ENCODE measurements at places on chromosomes 12 and 14.

- peak; percentile 13 for DNase-seq
These were observed 1013.8 kb downstream of the DIO2 start for GRCh38 chr14:79197516-79197915.

DNA sequence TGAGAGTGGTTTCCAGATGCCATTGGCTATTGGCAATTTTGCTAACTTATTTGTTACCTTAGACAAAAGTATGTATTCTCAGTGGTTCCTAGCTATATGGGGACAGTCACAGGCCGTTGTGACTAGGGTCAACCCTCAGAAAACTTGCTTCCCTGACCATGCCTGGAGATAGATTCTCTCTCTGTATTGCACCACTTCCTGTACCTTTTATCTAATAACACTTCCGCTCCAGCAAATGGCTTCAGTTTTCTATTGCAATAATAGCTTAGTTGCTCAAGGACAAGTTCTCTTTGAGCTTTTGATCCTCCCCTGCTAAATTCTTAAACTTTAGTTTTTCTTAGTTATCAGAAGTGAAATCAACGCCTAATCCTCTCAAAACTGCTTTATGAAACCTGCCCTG is 338.0 kb downstream of the RMST start:
- DNase-seq: no peak

DNA sequence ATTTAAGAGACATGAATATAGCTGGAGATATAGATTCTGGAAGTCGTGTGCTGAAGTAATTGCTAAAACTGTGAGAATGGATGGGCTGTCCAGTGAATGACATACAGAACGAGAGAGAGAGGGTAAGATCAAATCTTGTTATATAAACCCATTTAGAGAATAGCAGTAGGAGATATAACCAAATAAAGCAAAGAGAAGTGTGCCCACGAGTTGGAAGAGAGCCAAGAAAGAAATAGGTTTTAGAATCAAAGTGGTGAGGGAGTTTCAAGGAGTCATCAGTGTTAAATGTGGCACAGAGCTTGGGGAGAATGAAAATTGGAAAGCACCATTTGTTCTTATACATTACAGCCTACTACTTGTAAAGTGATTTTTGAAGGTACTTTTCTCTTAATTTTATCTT is 19.2 kb downstream of the TOGARAM1 start:
- DNase-seq: no peak

DNA sequence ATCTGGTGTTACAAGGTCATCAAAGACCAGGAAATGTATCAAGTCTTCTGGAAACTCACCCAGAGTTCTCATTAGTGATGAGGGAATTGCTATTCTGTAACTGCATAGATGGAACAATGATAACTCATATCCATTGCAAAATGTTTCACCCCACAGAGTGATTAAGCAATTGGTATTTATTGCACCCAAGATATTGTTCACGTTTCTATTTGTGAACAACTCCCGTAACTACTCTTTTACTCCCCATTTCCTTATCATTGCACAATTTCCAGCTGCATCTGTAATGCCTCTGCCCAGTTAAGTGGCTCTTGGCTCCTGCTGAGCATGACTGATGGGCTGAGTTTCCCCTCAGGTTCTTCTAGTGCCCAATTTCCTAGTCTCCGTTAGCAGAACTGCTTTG is 108.7 kb upstream of the PRICKLE1 start:
- DNase-seq: no peak

DNA sequence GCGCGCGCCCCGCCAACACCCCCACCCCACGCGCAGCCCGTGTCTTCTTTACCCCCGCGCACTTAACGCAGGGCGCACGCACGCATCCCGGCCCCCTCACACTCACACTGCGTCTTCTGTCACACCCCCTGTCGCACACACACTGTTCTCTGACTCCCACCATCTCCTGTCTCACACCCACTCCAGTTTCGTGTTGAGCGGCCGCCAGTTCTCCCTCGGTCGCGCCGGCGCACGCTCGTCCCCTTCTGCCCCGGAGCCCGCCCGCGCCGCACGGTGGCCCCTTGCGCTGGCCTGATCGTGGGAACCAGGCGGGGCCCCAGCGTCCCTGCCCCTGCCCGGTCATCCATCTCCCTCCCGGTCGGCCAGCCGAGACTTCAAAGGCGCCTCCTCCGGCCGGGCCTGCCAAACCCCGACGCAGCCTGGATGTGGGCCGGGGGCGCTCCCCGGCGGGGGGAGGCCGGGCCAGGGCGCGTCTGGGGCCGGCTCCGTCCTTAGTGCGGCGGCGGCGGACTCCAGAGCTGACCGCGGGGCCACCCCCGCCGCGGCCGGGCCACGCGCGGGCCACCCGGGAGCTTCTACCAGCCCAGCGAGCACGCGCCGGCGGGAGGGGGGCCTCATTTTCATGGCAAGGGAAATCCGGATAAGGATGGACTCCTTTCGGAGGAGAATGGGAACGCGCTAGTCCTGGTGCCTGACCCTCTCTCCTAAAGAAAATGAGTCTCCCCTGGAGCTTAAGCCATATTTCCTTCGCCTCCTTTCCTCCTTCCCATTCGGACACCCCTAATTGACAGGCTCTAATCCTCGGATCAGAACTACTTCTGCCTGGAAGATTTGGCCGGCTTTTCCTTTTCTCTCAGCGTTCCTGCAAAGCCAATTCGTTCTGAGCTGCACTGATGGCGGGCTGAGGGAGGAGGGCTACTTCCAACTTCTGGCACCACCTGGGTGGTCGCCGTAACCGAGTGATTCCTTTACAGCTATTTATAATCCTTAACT is 82.0 kb upstream of the HMGA2 start:
- no peak for DNase-seq

- DNase-seq: no peak
These were observed 608.4 kb upstream of the FOXG1 start for GRCh38 chr14:28157887-28158791.

DNA sequence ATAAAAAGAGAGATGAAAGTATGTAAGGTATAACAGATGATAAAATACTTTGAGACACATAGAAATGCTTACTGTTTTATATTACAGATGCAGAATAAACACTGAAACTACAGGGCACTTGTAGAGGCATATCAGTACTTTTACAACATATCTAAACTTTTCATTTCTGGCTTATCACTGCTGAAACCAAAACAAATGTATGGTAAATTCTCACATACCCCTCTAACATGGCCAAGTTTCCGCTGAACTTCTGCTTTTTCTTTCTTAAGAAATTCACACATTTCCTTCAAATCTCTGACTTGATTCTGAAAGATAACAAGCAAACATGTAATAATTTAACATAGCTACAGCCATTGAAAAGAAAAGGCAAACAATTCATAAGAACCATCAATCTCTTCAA is 33.3 kb upstream of the C12orf50 start:
- DNase-seq: no peak
